ENCODE measurements at places on chromosomes 3 and 15.

DNA sequence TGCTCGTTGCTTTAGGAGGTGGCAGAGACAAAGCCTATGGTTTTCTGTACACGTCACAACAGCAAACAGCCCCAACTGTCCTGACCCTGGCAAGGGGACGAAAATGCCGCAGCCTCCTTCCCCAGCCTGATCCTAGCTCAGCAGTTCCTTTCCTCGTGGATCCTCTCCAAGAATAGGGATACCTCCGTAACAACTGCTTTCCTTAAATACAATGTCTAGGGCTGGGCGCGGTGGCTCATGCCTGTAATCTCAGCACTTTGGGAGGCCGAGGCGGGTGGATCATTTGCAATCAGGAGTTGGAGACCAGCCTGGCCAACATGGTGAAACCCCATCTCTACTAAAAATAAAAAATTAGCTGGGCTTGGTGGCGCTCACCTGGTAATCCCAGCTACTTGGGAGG lies 17.0 kb downstream of the MAP6D1 start:
- no peak for DNase-seq

DNA sequence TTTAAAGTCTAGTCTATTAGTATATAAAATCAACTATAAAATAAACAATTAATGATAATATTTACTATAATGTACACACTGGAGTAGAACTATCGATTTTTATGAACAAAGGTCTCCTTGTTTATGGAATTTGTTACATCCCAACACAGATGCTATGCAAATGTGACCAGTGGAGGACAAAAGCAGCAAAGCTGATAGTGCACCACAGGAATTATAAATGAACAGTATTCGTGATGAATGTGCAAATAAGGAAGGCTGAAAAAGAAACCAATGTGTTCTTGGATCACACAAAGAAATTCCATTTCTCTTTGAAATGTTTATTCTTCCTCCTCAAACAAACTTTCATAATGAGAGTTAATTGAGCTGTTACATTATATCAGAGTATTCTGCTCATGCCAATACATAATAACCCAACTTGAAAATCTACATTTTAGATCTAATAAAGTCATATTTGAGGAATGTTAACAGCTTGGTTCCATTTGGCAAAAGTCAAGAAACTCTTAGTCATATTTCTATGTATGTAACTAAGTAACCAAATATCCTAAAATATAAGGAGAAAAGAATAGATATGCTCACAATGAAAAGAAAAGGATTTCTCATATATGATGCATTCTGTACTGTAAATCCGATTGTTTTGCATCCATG lies 79.3 kb downstream of the NEK10 start:
- DNase-seq = no peak

DNA sequence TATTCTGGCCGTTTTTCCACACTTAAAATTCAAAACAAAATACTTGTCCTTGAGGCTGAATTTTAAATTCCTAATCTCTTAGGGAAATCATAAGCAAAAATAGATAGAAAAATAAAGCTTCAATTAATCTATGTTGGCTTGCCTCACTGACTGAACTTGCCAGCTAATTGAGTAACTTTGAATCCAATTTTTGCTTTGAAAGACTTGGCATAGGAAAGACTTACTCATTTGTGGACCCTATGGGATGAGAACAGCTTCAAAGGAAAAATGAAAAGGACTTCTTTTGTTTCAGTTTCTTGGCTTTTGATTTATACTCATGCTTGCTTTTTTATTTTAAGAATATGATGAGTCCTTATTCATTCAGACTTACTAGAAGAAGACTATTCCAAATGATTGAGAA lies 370.7 kb upstream of the RARB start:
- DNase-seq = no peak

DNA sequence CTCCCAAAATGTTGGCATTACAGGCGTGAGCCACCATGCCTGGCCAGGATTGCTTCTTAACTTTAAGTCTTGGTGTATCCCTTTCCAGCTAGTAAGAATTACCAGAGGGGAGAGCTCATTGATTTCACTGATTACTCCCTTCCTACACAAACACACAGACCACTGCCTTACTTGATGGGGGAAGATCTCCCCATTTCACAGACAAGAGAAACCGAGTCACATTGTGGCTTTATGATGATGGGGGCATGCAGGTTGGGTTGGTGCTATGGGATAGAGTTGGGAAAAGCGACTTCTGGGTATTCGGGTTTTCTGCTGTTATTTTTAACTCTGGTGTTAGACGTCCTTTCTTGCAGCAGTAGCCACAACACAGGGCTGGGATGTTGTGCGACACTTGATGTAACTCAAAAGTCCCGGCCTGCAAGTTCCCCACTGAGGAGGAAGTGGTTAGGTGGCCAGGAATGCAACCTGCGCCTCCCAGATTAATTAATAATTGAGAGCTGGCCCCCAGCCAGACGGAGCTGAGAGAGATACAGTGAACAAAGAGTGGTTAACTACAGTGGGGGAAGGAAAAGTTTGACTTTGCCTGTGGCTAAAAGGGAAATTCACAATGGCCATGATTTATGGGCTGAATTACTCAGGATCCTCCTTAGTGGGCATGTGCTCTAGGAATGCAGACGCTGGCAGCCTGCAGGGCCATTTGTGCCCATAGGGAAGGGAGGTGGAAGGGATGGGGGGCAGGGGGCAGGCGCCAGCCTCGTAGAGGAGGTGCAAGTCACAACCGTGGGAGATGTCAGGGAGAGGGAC lies 63.6 kb downstream of the SMAD6 start:
- no peak for DNase-seq

DNA sequence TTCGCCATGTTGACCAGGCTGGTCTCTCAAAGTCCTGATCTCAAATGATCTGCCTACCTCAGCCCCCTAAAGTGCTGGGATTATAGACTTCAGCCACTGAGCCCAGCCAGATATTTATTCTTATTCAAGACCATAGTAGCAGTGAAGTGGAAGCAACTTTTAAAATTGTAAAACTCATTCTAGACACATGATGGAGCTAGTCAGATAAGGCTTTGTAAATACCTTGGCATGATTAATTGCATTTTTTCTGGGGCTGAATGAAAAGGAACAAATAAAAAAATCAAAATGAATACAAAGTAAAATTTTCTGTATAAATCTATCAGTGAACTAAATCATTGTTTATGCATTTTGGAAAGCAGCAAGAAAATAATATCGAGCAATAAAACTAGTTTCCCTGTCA lies 4.1 kb upstream of the MYO1E start:
- no peak for DNase-seq

GRCh38 chr3:1533763-1534162 lies 440.9 kb downstream of the CNTN6 start:
- no peak for DNase-seq

DNA sequence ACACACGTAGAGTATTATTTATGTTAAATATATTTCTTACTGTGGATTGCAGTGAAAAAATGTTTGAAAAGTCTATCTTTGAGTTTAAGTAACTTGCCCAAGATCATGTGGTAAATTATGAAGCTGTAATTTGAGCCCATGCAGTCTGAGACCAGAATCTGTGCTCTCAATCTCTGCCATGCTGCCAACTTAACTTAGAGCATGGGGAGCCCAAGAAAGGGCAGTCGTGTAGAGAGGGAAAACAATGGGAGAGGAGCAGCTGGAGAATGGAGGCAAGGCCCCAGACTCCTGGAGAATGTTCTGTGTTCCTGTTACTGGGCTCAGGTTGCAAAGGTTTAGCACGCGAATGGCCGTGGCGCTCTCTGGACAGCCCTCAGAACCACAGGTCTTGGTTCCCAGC lies 311.6 kb upstream of the RASGRP1 start:
- no peak for DNase-seq

DNA sequence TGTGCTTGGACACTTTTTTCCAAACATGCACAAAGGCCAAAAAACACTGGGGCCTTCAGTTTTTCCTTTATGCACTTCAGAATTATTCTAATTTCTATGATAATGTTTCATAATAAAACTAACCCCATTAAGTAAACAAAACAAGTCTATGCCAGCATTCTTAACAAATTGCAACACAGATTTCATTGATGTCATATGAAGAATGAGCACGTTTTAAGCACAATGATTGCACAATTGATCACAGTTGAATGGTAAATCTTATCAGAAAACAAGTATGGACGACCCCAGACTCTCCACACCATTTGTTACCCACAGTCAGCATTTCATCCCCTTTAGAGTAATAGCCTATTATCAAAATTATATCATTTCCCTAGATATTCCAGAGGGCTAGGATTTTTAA lies 46.7 kb upstream of the PROK2 start:
- DNase-seq = no peak

DNA sequence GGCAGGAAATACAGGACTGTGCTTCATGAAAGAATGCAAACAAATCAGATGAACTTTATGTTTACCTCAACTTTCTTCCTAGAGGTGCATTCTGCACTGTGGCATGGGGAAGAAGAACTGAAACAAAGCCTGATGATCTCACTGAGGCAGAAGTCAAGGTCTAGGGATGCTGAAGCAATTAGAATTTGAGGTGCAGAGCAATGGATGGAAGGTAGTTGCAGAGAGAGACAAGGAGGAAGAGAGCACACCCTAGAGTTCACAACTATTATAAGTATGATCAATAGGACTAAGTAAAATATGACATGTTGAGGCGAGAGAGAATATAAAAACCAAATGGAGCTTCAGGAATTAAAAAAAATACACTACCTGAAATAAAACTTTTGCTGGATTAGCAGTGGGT lies 420.1 kb downstream of the EDEM1 start:
- no peak for DNase-seq

DNA sequence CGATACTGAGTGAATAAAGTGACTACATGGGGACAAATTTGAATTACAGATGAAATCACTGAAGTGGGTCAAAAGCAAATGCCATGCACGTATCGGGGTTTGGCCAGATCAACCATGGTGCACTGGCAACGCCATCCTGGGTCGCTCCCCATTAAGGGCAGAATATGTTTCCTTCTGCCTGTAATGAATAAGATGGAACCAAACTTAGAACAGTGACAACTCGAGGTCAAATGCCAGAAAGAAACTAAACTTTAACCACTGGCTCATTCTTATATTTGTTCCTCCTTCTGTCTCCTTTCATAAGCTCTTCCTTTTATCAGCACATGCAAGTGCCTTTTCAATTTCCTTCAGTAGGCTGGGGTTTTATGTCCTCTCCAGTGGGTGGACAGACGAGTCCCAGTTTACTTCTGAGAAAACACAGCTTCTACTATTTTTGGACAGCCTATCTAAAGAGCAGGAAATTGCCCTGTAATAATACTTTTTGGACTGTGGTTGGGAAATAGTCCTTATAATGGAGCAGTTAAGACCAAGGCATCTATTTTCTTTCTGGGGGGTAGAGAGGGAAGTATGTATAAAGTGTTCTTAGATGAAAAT lies 61.4 kb downstream of the WHAMM start:
- no peak for DNase-seq

GRCh38 chr15:43095243-43095642 lies 10.6 kb downstream of the UBR1 start:
- DNase-seq = no peak

GRCh38 chr15:81880314-81880713 lies 165.5 kb downstream of the MEX3B start:
- DNase-seq = no peak

GRCh38 chr3:178512647-178513046 lies 23.6 kb upstream of the KCNMB2 start:
- no peak for DNase-seq

DNA sequence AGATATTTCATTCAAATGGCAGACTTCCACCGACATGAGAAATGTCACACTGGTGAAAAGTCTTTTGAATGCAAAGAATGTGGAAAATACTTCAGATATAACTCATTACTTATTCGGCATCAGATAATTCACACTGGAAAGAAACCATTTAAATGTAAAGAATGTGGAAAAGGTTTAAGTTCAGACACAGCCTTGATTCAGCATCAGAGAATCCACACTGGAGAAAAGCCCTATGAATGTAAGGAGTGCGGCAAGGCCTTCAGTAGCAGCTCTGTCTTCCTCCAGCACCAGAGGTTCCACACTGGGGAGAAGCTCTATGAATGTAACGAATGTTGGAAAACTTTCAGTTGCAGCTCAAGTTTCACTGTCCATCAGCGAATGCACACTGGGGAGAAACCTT lies 8.6 kb upstream of the ZNF621 start:
- DNase-seq = no peak

DNA sequence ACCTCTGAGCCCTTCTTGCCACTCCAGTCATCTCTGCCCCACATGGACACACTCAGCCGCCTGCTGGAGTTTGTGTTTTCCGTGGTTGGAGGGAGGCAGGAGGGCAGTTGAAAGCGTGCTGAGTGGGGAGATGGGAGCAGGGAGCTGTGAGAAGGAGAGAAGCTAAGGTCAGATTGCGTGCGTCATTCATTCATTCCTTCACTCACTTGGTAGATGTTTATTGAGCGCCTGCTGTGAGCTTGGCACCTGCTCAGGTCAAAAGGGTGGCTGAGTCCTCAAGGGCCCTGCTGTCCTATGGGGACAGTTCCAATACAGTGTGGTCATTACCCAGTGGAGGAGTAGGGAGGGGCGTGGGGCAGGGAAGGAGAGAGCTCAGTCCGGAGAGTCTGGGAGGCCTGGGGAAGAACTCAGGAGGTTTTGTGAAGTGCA lies 23.5 kb downstream of the LIMD1 start:
- no peak for DNase-seq

DNA sequence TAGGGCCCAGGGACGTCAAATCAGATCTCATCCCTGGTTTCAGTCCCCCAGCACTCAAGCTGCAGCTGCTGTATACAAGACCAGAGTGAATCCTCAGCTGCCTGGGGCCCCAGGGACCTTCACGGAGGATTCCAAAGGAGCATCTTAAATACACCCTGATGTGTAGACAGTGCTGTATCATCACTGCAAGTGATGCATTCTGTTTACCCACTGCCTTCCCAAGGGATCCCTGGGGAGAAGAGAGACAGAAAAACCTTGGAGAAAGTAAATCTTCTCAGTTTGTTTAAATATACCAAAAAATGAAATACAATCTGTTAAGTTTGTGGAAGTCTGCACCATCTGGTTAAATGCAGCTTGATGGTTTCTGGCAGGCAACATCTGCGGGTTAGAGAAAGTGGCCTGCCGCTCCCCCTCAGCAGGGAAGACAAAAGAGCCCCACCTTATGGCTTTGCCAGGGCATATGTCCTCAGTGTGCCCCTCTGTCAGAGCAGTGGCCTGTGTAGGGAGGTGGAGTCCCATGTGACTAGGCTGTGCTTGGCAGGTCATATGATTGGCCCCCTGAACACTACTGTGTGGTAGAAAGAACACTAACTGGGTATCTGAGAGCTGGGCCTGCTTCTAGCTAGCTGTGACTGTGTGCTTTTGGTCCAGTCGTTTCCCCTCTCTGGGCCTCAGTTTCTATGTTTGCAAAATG lies 222.2 kb upstream of the TRIM42 start:
- no peak for DNase-seq

- DNase-seq = no peak
These were observed 647.6 kb downstream of the MAGI1 start for GRCh38 chr3:65391068-65391467.

GRCh38 chr3:28836199-28836598 lies 444.7 kb upstream of the RBMS3 start:
- DNase-seq = no peak

- DNase-seq = no peak
These were observed 6.7 kb upstream of the ALCAM start for GRCh38 chr3:105360003-105360402.

GRCh38 chr3:7879572-7879971 lies 622.1 kb upstream of the LMCD1 start:
- DNase-seq = no peak

GRCh38 chr15:91252756-91253155 lies 152.7 kb downstream of the SV2B start:
- DNase-seq = no peak

All from stimulated activated CD4-positive, alpha-beta T cell treated with anti-CD3 and anti-CD28 coated beads, Interleukin-4, amount 100 ng/mL, for 4 hours (primary cell).